Activated CD4-positive, alpha-beta T cell treated with anti-CD3 and anti-CD28 coated beads, Interleukin-2, amount 50 U/mL, for 4 hours (primary cell): ENCODE measurements at places on chromosomes 7 and 10.
A peak's percentile ranks its signal among the peaks of the same experiment; 100 is the strongest.

GRCh38 chr7:132336797-132337196, 239.5 kb downstream of the PLXNA4 start:
- no peak for DNase-seq

DNA sequence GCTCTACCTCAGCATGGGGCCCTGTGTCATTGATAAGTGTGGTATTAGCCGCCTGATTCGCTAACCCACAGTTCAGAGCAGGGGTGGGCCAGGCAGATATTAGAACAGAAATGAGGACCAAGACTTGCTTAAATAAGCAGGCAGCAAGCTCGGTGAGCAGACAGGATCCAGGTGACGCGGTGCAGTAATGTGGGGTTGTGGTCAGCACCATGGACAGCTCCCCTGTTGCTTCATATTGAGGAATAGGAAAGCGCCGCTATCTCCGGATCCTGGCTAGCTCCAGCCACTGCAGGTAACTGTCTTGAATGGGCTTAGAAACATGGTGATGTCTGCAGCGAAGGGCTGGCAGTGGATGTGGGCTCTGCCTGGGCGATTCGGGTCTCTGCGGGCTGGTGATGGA, 51.3 kb upstream of the GPR26 start:
- peak; percentile 5 for DNase-seq

DNA sequence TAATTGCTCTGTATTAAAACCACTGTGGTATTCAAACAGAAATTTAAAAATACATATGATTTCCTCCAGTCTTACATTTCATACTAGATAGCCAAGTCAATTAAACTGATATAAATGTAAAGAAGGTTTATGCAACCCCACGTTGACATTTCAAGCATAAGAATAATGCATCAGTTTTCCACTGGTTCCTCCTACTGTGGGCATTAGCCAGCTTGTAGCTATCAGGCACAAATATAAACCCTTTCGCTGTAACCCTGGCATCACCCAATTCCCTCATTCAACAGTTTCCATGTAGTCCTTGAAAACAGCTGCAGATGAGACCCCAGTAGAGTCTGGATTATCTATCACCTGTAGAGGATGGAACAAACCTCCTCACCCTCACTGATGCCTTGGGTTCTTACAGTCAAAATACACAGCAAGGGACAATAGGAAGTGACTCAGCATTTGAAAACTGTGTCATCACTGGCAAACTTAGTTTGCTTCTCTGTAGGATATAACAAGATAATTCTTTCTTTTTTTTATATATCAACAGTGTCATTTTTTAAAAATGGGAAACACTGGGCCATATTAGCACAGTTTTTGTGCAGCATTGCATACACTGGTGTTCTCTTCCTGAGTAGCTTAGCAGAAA, 113.0 kb downstream of the PDE1C start:
- DNase-seq: no peak

DNA sequence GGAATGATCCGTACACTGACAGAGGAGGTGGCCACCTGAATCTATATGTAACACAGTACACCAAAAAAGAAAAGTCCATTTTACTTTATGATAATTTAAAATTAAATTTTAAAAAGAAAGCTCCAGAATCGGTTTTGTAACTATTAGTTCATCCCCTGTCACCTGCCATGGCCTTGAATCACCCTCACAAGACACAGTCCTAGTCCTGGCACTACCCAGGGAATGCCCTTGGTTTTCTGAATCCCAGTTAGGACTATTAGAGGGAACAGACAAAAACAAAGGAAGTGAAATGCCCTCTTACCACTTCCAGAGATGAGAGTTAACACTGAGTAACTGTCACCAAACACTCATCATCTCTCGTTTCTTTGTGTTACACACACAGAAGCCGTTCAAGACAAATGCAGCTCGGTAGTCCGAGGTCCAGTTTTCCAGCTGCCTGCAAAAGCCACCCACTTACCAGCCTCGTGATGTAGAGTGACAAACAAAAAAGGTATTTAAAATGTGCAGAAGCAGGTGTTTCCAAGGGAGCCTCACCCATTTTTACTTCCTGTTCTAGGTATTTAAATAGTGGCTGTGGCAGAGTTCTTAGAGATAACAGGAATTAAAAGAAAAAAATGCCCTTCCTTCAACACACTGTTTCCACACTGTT, 6.1 kb downstream of the PTPRN2 start:
- DNase-seq: no peak

DNA sequence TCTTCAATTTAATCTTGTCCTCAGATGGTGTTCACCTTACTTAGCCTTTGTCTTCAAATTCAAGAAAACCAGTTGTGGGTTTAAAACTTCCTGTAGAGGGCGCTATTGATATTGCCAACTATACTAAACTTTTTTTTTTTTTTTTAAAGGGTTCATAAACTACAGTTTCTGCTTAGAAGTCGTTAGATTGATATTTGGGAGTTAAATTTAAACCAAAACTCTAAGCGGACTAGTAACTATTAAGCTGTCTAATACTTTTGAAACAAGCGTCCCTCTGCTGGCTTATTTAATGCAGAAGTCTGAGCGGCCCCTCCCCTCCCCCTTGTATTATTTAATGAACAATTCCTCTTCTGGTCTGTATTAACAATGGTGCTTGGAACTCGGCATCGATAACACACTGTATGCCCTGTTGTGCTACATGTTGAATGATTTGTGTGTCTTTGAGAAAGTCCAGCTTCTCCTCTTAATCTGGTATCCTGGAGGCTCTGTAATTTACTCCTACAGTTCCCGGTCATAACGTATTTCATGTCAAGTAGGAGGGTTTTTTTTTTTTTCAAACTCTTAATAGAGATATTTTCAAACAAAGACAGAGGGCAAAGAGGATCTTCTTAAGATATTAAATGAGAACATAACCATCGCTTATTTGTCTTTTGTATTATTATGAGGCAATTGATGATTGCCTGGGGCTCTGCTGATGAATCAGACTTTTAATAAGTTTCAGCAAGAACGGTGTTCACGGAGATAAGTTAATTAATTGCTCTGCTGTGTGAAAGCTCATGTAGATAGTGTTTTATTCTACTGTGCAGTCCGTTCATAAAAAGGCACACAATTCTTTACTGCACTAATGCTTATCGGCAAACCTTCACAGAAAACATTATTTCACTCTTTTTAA, 22.6 kb upstream of the CREB5 start:
- no peak for DNase-seq

DNA sequence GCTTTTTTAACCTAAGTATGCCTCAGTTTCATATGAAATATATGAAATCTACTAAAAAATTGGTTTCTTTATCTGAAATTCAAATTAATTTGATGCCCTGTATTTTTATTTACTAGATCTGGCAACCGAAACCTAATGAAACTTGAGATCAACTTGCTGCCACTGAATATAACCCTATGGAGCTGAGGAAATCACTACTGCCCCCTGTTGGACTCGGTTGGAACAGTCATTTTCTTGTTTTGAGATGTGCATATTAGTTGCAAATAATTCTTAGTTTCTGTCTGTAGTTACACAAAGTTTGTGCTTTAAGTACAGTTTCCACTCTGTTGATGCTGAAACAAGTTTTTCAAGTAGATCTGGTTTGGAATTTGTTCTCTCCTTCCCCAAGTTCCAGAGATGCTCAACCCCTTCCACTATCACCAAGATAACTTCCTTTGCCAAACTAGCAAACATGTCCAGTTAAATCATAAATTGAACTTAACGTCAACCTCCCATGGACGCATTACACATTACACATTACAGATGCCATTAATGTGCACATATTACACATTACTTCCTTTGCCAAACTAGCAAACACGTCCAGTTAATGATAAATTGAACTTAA, 22.2 kb upstream of the EXOC4 start:
- peak; percentile 20 for DNase-seq

DNA sequence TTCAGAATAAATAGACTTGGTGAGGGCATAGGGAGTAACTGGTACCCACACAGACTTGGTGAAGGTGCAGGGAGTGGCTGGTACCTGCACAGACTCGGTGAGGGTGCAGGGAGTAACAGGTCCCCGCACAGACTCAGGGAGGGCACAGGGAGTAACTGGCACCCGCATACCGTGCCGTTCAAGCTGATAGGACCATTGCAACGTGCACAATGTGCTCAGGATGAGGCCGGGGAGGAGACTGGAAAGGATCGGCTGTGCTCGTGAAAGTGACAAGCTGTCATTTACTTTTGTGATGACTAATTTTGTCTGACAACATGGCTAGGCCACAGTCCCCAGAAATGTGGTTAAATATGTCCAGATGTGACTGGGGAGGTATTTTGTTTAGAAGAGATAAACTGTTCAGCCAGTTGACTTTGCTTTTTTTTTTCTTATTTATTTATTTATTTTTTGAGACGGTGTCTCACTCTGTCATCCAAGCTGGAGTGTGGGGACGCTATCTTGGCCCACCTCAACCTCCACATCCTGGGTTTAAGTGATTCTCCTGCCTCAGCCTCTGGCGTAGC, 76.2 kb upstream of the NMT2 start:
- no peak for DNase-seq

GRCh38 chr10:30383356-30383755, 34.3 kb upstream of the MTPAP start:
- no peak for DNase-seq

DNA sequence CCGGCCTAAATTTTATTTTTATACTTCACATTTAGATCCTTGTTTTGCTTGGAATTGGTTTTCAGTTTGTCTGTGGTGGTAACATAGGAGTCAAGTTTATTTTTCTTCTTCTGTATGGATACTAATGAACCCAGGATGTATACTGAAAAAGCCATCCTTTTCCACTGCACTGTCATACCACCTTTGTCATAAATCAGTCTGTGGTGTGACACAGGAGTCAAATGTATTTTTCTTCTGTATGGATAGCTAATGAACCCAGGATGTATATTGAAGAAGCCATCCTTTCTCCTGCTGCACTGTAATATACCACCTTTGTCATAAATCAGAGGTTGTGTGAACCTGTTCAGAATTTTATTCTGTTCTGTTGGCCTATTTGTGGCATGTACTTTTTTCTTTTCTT, 21.4 kb downstream of the VPS26A start:
- no peak for DNase-seq

GRCh38 chr7:133815611-133816210, 311.4 kb upstream of the LRGUK start:
- DNase-seq: no peak

- DNase-seq: no peak
Observed at GRCh38 chr7:3416453-3416852, 115.4 kb downstream of the SDK1 start.

DNA sequence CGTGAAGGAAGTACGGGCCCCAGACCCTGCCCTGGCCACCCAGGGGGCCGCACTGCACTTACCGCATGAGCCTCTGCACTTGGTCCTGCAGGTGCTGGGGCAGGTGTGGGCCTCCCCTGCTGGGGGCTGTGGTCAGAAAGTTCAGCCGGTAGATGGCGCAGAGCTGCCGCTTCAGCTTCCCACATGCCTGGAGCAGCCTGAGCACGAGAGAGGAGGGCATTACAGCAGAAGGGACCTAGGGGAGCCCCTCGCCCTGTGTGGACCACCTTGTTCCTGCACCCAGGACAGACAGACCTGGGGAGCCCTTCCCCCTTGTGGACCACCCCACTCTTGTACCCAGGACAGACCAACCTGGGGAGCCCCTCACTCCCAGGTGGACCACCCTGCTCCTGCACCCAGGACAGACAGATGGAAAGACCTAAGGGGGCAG, 8.7 kb upstream of the PYROXD2 start:
- no peak for DNase-seq

DNA sequence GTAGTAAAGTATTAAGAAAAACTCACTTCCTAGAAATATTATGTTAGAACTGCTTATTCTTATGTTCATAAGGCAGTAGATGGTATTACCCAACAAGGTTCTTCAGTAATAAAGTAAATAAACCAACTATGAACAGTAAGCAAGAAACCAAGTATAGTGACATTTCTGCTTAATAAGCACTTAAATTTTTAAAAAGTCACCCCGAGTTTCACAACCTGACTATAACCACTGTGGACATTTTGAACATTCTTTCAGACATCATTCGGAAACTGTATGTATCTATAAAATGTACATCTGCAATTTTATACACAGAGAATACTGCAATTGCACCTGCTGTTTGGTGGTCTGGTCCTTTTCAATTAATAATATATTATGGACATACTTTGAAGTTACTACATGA, 1073.6 kb downstream of the XPNPEP1 start:
- no peak for DNase-seq

DNA sequence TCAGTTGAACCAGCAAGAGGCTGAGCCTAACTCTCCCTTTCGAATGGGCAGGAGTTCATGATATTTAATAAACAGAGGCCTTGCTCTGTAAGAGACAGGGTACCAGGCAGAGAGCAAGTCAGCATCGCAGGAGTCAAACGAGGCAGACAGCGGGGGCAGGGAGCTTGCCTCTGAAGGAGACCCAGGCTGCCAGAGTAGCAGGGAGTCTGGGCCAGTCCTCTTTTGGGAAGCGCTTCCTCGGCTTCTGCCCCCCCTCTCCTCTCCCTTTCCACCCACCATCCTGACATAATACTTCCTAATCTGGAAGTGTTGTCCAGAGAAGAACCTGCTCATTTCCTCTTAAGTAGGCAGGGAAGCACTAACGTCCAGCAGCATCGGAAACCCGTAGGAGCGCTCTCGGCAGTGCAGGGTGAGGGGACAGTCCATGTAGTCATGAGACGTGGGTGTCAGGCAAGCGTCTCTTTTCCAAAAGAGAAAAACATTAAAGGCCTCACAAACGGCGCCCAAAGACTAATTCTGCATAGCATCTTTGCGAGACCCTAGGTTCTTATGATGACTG, 171.1 kb downstream of the EGFR start:
- DNase-seq: no peak

DNA sequence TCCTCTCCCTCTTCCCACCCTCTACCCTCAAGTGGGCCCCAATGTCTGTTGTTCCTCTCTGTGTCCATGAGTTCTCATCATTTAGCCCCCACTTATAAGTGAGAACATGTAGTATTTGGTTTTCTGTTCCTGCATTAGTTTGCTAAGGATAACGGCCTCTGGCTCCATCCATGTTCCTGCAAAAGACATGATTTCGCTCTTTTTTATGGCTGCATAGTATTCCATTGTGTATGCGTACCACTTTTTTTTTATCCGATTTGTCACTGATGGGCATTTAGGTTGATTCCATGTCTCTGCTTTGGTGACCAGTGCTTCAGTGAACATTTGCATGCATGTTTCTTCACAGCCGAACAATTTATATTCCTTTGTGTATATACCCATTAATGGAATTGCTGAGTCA, 51.7 kb upstream of the ATP6V0A4 start:
- DNase-seq: no peak

- DNase-seq: no peak
Observed at GRCh38 chr10:92834331-92834730, 14.0 kb upstream of the EXOC6 start.

DNA sequence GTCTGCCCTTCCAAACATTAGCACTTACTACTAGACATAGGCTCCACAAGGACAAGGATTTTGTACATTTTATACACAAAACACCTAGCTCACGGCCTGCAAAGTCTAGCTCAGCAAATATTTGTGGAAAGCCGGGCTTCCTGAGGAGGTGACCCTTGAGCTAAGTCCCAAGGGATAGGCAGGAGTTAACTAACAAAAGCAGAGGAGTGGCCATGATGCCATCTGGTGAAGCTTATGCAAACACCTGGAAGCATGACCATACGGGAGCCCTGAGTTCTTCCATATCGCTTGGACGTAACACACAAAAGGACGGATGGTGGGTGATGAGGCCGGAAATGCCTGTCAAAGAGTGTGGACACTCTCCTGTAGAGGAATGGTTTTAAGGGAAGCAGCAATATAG, 25.9 kb upstream of the YAE1 start:
- DNase-seq: no peak
